Activated B cell treated with CpG ODN at 0.5 μM for 24 hours (primary cell): ENCODE measurements at places on chromosomes 2 and 18.

DNA sequence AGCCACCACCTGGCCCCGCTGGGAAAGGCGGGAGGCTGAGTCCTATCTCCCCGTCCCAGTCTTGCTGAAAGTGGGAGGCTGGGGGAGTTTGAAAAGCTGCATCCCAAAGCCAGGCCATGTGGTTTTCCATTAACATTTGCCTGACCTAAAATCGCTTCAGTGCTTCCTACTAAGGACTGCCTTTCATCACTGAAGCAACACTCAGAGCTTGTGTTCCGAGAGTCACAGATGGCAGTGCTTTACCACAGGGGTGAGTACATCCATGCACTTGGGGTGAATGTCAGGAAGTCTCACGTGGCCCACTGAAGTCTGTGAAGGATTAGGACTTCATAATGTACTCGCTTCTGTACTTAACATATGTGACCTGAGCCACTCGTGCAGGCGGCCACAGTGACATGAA lies 43.3 kb downstream of the PXDN start:
- DNase-seq = no peak

DNA sequence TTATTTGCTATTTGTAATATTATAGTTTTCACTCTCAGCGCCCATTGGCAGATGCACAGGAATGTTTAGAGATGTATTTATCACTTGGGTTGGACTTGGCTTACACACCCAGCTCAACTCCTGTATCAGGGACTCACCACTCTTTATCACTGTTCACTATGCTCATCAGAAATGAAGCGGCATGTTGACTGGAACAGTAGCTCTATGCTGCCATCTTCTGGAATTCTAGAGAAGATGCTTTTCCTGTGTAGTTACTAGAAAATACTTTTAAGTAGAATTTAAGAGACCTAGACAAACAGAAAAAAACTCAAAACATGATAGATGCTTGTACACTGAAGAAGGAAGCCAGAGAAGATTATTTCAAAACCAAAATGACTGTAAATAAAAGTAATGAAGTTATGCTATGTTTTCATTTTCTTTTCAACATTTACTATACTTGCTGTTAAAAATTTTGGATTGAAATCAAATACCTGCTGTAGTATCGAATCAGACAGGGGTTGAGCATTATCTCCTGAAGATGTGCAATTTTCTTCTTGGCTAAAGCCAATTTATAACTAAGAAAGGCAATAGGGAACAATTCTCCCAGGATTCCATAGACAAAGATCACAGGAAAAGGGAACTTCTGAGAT lies 47.4 kb upstream of the NXPH2 start:
- no peak for DNase-seq

- DNase-seq = no peak
These were observed 67.1 kb downstream of the MARCO start for GRCh38 chr2:119009110-119009509.

GRCh38 chr2:224518806-224519580 lies 66.2 kb downstream of the CUL3 start:
- no peak for DNase-seq

DNA sequence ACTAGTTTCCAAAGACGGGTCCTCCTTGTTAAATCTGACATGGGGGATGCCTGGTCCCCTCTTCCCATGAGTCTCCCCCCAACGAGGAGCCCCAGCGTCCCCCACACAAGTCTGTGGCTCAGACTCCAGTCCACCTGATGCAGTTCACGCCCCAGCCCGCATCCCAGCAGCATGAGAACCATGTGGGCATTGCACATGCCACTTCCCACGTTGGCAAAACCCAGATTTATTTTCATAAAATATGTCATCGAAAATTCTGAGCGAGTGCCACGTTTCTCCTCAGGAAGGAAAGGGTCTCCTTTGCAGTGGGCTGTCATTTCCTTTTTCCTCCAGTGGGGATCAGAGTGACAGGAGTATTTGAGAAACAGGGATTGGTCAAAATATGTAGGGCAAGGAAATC lies 45.7 kb upstream of the TPO start:
- no peak for DNase-seq
